ENCODE measurements at places on chromosomes 13 and 19.

GRCh38 chr13:73000027-73000674, 58.7 kb upstream of the KLF5 start:
- DNase-seq, result peak; percentile 54

GRCh38 chr13:106688940-106689339, 121.0 kb upstream of the ARGLU1 start:
- DNase-seq, result no peak

DNA sequence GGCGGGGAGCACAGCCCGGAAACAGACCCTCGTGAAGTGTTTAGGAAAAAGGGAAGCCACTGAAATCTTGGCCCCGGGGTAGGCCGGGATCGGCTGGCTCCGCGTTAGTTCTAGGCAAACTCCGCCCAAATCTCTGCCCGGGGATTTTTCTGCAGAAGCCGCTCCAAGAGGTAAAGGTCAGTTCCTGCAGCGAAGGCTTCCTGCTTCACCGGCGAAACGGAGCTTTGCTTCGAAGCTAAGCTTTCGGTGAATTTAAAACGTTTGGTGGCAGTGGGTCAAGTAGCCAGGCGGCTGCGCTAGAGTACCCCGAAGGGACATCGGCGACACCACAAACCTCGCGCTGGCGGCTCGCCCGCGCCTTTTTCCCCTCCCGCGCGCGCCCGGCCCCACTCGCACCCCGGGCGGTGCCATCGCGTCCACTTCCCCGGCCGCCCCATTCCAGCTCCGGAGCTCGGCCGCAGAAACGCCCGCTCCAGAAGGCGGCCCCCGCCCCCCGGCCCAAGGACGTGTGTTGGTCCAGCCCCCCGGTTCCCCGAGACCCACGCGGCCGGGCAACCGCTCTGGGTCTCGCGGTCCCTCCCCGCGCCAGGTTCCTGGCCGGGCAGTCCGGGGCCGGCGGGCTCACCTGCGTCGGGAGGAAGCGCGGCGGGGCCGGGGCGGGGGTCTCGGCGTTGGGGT, 441 bp downstream of the GJB2 start:
- no peak for DNase-seq

- no peak for DNase-seq
Measured at GRCh38 chr13:77430377-77430951, 103.6 kb upstream of the MYCBP2 start.

DNA sequence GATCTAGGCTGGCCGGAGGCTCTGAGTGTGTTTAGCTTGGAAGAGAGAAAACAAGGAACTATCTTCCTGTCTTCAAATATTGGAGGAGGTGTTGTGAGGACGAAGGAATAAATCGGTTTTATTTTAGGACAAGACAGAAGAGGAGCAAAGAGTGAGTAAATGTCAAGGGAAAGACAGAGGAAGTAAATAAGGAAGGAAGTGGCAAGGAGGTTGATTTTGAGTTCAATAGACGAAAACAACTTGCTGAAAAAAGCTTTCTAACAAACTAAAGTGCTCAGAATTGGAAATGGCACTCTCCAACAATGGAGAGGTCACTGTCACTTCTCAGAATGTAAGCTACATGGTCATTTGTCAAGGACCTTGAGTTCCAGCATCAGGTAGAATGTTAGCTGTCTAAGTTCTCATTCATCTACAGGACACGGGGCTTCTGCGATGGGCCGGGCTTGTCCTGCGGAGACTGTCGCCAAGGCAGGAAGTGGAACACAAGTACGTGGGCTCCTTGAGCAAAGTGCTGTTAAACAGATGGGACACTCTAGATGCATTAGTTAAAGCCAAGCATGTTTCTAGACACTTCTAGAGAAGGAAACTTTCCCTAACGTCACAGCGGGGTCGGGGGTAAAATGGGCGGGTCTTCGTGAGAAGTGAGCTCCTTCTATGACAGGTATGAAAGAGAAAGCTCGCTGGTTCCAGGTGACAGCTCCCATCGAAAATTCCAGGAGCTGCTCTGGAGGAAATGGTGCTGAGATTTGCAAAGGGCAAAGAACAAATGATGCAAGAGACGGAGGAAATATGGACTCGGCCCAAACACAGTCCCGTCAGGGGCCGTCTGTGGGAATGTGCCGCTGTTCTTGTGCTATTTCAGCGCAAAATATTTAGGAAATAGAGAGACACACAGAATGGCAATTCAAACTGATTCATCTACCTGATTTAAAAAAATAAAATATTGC, 103.9 kb upstream of the UBL3 start:
- DNase-seq, result no peak

DNA sequence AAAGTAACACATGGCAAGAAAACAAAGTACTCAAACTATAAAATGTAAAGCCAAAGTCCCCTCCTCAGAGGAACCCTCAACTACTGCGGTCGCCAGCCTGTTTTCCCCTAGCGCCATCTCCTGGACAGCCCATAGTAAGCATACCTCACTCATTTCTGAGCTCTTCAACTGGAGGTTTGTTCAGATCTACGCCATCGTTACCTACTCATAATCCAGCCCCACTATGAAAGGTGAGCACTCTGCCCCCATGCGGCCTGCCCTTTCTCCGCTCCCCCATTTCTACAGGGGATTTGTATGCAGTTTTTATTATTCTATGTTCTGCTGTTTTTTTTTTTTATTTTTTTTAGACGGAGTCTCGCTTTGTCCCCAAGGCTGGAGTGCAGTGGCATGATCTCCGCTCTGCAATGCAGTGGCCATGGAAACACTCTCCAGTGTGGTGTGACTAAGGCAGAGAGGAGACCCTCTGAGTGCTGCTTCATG, 26.2 kb downstream of the OPA3 start:
- peak; percentile 41 for DNase-seq

DNA sequence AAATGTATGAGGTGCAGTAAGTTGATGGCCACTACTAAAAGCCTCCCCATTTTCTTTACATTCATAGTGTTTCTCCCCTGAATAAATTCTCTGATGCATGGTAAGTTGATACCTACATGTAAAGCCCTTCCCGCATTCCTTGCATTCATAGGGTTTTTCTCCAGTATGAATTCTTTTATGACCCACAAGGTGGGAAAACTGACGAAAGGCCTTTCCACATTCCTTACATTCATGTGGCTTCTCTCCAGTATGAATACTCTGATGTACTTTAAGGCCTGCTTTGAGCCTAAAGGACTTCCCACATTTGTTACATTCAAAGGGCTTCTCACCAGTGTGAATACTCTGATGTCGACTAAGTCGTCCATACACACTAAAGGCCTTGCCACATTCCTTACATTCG, 20.5 kb downstream of the ZNF607 start:
- DNase-seq, result no peak

DNA sequence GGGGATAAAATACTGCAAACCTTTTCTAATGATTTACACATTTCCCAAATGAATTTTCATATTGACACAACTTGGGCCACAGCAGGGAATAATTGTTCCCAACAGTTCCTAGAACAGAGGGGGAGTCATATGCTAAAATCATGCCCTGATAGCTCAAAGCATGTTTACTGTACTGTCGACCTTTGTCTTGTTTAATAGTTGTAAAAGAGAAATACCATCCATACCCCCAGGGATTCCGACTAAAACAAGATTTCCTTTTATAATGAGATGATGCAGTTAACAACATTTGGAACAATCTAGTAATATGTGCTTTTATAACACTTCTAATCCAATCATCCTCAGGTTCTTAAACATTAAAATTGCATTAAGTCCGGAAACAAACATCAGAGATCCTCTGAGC, 759.7 kb downstream of the OLFM4 start:
- no peak for DNase-seq

GRCh38 chr13:96996107-96996506, 1.8 kb upstream of the OXGR1 start:
- no peak for DNase-seq

DNA sequence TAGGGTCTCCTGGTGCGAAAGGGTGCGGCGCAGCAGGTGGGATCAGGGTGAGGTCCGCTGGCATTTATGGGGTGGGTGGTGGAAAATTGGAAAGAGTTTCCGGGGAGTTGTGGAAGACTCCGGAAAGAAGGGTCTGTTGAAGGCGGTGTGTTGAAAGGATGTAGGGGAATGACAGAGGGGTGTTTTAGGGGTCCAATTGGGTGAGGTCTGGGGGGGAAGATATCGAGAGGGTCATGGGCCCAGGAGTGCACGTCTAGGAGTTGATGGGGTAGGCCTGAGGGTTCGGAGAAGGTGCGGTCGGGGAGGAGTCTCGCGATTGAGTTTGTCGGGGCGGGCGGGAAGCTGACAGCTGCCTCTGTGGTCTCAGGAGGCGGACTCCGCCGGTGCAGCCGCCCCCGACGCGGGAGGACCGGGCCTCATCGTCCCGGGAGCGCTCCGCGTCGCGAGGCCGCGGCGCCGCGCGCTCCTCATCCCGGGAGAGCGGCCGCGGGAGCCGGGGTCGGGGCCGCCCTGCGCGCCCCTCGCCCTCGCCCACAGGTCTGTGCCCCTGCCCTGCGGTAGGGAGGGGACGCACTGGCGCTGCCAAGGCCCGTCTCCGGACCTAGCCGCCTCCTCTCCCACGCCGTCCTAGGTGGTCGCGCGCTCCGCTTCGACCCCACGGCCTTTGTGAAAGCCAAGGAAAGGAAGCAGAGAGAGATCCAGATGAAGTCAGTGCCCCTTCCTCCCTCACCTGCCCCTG, 7.0 kb downstream of the PGLYRP1 start:
- no peak for DNase-seq

DNA sequence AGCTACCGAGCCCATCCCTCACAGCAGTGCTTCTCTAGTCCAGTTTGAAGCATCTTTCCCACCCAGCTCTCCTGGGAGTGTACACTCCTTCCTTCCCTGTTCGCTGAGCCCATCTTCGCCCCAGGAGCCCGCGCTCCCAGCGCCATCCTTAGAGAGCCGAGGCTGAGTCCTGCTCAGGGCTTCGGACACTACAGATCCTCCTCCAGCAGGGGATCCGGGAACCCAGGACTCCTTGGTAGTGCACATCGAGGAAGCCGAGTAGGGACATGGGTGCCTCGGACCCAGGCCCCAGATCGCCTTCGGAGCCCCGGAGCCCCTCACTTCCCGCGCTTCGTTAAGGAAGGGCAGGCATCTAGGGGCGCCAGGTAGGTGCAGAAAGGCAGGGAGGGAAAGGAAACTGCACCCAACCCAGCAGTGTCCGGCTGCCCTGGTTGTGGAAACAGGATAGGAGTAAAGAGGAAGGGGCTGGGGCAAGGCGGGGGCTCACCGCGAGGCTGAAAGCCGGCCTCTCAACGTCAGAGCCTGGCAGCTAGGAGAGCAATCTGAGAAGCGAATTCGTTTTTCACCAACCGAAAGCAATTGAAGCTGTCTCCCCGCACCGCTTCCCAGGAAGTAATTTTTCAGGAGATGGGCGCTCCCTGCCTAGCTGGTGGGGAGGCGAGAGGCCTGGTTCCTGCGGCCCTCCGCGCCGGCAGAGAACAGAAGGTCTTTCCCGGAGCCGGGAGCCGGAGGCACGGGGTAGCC, 1.0 kb downstream of the PDX1 start:
- DNase-seq, result no peak

GRCh38 chr13:74767050-74767449, 632.8 kb upstream of the KLF12 start:
- DNase-seq, result no peak

DNA sequence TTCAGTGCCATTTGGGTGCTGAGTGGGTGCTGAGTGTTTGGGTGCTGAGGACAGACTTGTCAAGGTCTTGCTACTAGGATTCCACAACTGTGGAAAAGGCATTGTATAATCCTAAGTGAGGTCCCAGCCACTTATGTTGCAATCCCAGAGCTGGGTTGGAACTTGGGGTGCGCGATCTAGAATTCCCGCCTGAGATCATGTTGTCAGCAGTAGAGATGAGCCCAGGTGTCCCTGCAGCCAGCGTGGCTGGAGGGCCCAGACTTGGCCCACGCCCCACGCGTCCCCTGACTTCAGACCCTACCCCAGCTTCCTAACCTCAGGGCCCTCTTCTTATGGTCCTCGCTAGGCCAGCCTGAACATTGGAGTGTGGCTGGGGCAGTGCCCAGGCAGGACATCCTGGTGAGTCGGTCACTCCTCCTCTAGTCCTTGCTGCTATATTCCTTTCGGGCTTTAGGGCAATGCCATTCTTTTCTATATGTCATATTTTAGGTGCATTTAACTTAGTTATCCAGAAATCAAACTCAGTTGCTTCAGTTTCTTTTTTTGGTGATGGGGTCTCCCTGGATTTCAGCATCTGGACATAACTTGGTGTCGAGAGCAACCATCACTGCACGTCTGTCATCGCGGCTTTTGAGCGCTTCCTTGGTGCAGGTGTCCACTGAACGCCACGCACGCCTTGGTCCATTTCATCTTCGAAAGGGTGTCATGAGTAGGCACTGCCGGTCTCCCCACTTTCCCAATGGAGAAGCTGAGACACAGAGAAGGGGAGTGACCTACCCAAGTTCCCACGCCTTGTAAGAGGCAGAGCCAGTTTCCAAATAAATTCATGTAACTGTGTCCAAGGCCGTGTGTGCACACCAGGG, 46.4 kb upstream of the F7 start:
- no peak for DNase-seq

DNA sequence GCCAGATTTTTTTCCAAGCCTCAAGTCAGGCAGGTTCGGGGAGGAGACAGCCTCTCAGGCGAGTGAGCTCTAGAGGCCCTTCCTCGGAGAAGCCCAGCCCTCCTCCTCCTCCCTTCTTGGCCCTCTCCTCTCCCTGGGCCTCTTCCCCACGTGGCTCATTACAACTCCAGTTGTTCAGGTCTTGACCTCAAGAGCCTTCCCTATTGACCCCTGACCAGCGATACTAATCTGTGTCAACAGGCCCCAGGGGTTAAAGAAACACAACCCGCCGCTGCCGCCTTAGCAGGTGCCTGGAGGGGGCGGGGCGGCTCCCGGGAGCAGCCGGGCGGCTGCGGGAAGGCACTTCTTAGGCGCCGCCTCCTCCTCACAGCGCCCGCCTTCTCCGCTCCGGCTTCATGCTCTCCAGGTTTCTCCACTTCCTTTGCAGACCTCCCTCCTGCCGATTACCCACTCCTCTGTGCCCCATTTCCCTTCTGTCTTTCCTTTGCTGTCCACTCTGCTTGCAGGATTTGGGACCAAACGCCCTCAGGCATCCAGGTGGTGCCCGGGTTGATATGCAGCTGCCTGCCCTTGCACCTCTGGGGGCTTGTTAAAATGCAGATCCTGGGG, 51.0 kb downstream of the LYL1 start:
- no peak for DNase-seq

- DNase-seq, result no peak
Measured at GRCh38 chr13:112347986-112348385, 28.2 kb upstream of the SPACA7 start.

- no peak for DNase-seq
Measured at GRCh38 chr13:44506251-44506650, 69.9 kb downstream of the TSC22D1 start.

GRCh38 chr13:78750735-78751134, 91.8 kb upstream of the OBI1 start:
- no peak for DNase-seq

- DNase-seq, result no peak
Measured at GRCh38 chr13:112569821-112570220, 18.1 kb downstream of the TUBGCP3 start.

DNA sequence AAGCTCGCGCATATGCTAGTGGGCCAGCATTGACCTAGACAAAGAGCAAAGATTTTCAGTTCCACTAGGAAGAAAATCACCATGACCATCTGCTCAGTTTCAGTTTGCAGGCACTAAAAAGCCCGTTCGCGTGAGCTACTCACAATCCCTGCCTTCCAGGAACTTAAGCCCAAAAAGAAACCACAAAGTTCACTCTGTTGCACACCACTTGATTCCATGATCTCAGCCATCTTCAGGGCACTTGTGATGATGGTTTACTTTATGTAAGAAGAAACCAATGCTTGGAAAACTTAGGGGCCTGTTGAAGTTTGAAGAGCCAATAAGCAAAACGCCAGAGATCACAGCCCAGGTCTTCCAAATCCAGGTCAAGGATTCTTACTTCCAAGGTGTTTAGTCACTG, 45.0 kb upstream of the SLC15A1 start:
- DNase-seq, result no peak

GRCh38 chr19:45457776-45458175, 10.0 kb upstream of the FOSB start:
- DNase-seq, result no peak

- no peak for DNase-seq
Measured at GRCh38 chr19:29683009-29683408, 17.7 kb downstream of the PLEKHF1 start.

Measured in GDM1 (cell line).